ENCODE measurements at places on chromosomes 6 and 20.

DNA sequence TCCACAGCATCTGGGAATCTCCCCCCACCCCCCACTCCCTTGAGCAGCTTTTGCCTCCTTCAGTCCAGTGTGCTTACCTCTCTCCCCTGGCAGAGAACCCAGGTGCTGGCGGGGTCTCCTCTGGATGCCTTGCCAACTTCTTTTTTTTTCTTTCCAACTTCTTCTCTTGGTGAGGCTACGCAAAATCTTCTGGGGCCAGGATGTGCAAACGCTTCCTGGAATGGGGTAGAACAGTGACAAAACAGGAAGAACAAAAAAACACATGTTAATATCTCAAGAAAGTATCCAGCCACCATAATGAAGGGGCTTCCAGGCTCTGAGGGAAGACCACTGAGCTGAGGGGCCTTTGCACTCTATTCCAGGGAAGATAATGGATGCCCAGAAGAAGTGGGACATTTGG, 53.9 kb upstream of the DDR1 start:
- DNase-seq = no peak

DNA sequence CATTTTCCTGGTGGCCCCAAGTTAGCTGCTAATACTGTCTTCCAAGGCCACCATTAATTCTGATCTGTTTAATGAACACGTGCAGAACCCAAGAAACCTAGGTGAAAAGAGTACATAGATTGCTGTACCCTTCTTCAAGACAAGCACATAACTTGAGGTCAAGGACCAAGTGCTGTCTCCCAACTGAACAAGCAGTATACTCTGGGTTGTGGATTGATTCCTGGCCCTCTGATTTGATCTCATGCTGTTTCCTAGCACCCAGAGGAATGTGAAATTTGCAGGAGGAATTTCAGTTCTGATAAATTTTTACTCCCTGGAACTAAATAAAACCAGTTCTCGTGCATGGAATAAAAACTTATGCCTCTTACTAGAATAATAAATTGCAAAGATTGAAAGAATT, 75.6 kb downstream of the MTFR2 start:
- DNase-seq = no peak

- no peak for DNase-seq
These were observed 103.7 kb downstream of the PDSS2 start for GRCh38 chr6:107355659-107356058.

DNA sequence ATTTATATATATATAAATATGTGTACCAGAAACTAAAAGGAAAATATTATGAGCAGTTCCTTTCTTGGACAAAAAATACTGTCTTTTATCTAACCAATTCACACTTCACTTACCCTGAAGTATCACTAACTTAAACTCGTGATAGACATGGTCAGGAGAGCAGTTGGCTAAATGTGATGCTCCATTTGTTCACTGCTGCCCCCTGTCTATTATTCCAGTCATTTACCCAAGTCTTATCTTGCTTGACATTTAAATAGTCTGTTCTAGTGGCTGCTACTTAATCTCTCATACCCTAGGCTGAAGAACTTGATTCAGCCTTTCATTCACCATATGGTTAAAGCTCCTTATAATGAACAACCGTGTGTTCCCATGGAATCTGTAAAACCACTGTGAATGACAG, 789.6 kb upstream of the EYS start:
- DNase-seq = no peak

- no peak for DNase-seq
These were observed 71.5 kb downstream of the HFE start for GRCh38 chr6:26158581-26159356.

DNA sequence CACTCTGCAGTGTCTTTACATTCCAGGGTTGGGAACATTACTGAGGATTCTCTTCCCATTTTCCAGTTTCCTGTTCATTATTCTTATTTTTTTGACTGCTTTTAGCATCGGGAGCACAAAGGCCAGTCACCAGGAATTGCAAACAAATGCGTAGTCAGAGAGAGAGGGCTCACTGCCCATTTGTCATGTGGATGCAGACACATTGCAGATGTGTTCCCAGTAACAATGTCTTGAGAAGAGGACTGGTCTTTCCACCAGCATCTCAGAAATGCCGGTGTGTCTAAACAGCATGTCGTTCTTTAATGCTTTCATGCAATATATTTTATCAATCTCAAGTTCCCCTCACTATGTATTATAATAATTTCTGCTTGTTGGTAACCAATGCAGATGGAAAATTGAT, 952 bp upstream of the TAAR6 start:
- no peak for DNase-seq

DNA sequence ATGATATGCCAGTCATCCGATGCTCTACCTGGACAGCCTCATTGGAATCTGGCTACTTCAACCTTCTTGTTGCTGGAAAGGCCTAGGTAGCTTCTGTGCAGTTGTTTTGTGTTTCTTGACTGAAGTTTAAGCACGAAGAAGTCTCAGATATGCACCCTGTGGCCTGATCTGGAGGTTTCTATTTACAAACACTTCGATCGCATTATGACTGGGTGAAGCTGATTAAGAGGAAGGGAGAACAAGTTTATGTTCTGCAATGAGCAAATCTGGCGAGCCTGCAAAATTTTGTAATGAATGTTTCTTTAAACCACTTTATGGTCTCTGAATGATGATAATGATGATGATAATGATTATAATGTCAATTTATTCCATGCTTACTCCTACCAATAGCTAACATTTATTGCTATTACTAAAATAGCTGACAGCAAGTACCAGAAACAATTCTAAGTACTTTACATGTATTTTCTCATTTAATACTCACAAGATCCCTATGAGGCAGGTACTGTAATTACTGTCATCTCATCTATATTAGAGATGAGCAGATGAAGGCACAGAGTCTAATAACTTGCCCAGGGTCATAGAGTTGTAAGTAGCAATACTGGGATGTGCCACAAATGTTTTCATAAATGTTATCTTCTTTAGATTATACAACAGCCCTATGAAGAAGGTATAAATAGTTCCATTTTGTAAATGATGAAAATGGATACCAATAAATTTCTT, 126.1 kb upstream of the UST start:
- DNase-seq = no peak

DNA sequence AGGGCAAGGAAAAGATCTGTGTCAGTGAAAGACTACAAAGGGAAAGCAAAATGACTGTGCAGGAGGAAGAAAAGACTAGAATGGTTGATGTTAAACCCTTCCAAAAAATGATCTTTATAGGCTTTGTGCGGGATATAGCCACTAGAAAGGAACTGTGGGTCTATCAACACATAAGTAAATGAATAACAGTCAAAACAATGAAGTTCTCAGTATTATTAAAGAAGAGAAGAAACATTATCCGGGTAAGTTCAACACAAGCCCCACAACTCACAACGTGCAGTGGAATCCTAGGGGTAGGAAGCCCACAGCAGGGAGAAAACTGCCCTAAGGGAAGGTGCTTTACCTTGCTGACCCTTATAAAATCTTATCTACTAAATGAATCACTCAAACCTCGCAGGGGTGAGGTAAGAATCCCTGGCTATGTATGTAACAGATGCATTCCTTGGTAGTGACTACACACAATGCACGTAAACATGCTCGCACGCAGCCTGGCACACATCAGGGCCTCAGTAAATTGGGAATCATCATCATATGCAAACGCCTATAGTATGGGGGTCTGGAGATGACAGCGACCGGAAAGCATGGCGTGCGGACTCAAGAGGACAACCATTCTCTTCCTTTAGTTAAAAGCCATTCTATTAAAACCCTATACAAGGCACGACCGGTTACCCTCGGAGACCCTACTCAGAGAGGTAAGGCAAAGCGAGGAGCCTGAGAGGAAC, 11.3 kb downstream of the TFAP2A start:
- no peak for DNase-seq

- no peak for DNase-seq
These were observed 36.4 kb downstream of the PLAGL1 start for GRCh38 chr6:143971482-143972205.

GRCh38 chr6:22357724-22358189, 60.9 kb upstream of the PRL start:
- no peak for DNase-seq

DNA sequence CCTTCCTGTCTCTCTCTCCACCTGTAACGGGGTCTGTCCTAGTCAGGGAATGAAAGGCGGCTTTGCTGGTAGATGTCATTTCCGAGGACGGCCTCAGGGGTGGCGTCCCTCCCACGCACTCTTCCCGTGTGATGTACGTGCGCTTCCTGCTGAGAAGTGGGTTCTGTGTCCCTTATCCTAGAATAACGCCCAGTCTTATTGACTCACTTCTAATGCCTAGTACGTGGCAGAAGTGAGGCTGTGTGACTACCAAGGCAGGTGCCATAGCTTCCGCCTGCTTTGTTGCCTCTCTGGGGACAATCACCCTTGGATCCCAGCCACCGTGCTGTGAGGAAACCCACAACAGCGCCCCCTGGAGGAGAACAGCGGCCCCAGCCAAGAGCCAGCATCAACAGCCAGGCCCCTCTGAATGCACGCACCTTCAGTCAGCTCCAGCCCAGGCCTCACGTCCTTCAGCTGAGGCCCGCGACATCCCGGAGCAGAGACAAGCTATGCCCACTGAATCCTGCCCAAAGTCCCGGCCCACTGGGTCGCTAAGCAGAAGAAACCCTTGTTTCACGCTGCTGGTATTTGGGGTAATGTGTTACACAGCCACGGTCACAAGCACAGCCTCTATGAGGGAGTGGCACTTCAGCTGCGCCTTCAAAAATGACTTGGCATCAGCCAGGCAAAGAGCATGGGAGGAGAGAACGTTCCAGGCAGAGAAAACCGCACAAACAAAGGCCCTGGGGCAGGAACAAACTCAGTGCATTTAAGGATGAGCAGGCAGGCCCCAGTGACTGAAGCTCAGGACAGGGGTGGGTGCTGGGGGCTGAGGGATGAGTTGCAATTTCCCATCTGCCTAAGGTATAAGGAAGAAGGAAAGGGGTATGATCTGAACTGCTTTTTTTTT, 224.2 kb downstream of the NFATC2 start:
- DNase-seq = no peak

- DNase-seq = no peak
These were observed 6.1 kb upstream of the LEMD2 start for GRCh38 chr6:33794910-33795623.

DNA sequence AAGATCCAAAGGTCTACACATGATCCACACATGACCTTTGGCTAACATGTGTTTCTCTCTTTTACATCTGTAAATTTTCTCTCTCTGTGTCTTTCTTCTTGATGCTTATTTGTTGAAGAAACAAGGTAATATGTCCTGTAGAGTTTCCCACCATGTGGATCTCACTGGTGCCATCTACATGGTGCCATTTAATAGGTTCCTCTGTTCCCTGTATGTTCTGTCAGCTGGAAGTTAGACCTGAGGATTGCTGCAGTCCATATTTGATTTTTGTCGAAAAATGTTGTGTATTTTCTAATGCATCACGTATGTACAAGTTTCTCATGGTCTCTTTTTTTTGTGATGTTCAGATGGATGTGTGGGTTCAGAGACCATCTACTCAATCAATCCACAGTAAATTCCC, 30.0 kb downstream of the FOXA2 start:
- no peak for DNase-seq

DNA sequence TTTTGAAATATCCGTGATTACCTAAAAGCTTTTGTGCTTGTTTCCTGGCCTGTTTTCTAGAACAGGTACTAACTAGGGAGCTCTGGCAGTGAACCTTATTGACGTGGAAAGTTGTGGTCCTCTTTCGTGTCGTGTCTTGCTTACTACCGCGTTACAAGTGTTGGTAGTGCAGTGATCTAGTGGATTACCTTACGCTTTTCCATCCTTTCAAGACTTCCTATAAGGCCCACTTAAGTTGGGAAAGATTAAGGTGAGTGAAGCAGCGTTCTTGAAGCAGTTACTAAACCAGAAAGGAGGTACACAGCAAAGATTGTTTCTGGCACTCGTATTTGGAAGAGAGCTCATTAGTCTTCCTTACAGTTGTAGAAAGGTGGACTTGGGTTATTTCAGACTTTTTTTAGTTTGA, 1.9 kb downstream of the PNRC1 start:
- no peak for DNase-seq

DNA sequence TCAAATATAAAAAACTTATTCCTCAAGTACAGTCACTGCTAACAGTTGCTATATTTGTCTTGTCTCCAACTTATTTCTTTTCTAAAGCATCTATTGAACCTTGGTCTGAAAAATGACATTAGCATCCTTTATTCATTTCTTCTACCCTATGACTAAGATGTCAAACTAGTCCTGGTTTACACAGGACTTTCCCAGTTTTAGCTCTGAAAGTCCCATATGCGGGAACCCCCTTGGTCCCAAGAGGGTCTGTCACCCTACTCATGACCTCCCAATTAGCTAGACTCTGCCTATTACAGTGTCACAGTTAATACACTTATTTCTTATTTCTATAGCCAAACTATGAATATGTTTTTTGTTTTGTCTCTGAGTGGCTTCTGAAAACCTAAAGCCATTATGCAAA, 37.1 kb downstream of the PLEKHG1 start:
- no peak for DNase-seq

GRCh38 chr6:108766886-108767285, 81.3 kb upstream of the ARMC2 start:
- no peak for DNase-seq

GRCh38 chr20:3167738-3168078, 5.6 kb downstream of the LZTS3 start:
- no peak for DNase-seq

- no peak for DNase-seq
These were observed 48.5 kb upstream of the NOP56 start for GRCh38 chr20:2603816-2604505.

DNA sequence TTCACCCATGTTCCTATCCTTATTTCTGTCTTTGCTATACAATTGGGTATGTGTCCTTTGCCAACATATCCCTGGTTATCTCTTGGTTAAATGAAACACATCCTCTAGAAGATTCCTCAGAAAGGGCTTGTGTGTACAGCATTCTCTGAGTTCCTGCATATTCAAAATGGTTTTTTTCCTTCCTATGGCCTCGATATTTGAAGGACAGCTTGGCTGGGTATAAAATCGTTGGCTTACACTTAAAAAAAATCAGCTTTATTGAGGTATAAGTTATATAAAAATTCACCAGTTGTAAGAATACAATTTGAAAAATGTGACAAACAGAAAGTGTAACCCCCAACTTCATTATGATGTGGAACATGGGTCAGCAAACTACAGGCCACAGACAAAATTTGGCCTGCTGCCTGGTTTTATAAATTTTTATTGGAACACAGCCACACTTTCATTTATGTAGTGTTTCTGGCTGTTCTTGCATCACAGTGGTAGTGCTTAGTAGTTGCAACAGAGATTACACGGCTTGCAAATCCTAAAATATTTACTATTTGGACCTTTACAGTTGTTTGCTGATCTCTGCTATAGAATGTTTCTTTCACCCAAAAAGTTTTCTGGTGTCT, 16.7 kb downstream of the PCMT1 start:
- no peak for DNase-seq

GRCh38 chr6:53903357-53903756, 108.6 kb downstream of the LRRC1 start:
- no peak for DNase-seq

Data from stimulated activated CD8-positive, alpha-beta memory T cell treated with anti-CD3 and anti-CD28 coated beads, Interleukin-4, amount 100 ng/mL, for 1 hour (primary cell).